ENCODE measurements at places on chromosomes 7 and 10. TPM values are rescaled to one million over a fixed set of nuclear protein-coding genes. Genes with fewer than 3 reads are reported as not detected.
A peak's percentile ranks its signal among the peaks of the same experiment; 100 is the strongest.

DNA sequence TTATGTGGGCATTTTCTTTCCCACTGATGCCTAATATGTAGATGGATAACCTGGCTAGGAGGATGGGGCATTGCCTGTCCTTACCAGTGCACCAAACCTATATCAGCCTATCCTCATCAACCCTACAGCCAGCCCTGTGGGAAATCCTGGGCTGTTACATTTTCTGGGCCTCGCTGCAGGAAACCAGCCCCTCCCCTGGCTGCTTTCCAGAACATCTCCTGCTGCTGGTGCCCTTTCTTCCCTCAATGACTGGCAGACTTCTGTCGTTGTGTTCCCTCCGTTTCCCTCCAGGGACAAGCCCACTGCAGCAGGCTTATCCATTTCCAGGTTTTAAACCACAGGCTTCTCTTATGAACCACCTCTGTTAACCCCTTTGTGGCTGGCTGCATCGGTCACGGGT is 486.1 kb upstream of the COBL start:
- no peak for DNase-seq

DNA sequence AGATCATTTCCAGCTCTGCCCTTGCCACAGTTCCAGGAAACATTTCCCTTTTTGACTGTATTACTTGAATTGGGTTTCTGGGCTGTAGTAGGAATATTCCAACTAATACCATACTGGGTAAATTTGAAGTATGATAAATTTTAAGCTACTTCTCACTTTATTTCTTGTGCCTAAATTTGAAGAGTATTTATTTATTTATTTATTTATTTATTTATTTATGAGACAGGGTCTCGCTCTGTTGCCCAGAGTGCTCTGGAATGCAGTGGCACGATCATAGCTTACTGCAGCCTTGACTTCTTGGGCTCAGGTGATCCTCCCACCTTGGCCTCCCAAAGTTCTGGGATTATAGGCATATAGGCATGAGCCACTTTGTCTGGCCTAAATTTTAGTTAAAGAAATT is 105.5 kb downstream of the TPST1 start:
- no peak for DNase-seq

DNA sequence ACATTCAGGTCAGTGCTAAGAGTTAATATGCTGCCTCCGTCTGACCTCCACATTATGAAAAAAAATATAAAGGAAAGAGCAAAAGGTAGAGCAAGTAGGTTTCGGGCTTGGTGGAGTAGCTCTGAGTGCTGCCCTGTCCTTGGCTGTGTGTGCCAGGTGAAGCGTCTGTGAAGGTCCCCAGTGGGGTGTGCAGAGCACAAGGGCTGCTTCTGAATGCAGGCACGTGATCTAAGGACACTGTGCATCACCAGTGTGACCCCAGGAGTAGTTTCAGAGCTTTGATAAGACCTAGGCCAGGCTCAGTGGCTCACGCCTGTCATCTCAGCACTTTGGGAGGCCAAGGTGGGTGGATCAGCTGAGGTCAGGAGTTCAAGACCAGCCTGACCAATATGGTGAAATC is 36.0 kb downstream of the KLF6 start:
- DNase-seq = no peak

DNA sequence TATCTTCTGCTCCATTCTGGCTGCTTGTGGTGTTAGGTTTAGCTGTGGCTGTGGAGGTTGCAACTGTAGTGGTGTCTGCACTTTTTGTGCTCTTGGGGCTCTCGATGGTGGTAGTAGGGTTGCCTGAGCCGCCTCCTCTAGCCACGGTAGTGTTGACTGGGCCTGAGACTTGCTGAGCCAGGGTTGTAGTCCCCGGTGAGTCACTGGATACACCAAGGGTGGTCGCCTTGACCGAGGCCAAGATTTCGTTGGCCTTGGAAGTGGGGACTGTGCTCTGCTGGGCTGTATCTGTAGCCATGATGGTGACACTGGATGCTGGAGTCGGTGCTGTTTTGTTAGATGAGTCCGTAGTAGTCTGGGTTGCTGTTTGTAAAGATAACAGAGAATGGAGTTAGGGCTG is 45.4 kb downstream of the PODXL start:
- no peak for DNase-seq

GRCh38 chr10:125226823-125227222 is 66.5 kb upstream of the CTBP2 start:
- DNase-seq = no peak

- DNase-seq = no peak
These were observed 162.8 kb upstream of the TNRC18 start for GRCh38 chr7:5586279-5586962.

DNA sequence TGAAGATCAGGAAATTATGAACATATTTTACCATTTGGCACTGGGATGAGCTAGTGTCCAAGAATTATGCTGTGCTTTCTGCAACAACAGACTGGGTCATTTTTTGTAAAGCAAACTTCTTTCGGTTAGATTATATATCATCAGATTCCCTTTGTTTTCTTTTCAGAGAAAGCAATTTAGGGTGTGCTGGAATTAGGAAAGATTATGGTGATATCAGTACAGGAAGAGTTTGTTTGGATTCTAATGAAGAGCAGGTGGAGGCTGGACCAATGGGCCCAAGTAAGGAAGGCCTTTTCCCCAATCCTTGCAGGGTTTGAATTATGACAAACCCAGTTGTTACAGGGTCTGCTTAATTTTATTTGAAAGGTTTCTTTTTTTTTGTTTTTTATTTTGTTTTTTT is 1092.8 kb downstream of the KCNMA1 start:
- DNase-seq = no peak

- no peak for DNase-seq
These were observed 410.5 kb downstream of the PAXIP1 start for GRCh38 chr7:154592388-154592787.

GRCh38 chr7:80916770-80917741 is 1.8 kb downstream of the SEMA3C start:
- peak; percentile 66 for DNase-seq

- DNase-seq = no peak
These were observed 29.5 kb downstream of the LYZL2 start for GRCh38 chr10:30600005-30600404.

NEUROD6 gene
- total RNA-seq = not detected

TAS2R5 gene
- 0.10 TPM for total RNA-seq

RET gene
- not detected for total RNA-seq

PRLHR gene
- total RNA-seq = not detected

SSBP1 gene
- total RNA-seq = 242 TPM

Data from HT-29 (cell line).